Activated naive CD4-positive, alpha-beta T cell (primary cell): ENCODE measurements at places on chromosomes 2 and 18.

- DNase-seq: no peak
Measured at GRCh38 chr18:29712785-29713184, 1329.8 kb downstream of the DSC3 start.

- no peak for DNase-seq
Measured at GRCh38 chr18:53745224-53745967, 479.1 kb downstream of the MBD2 start.

- no peak for DNase-seq
Measured at GRCh38 chr2:9973690-9974089, 22.2 kb downstream of the GRHL1 start.

- DNase-seq: no peak
Measured at GRCh38 chr2:128379021-128380015, 60.6 kb upstream of the HS6ST1 start.

GRCh38 chr18:63534615-63535014, 7.6 kb upstream of the SERPINB12 start:
- DNase-seq: no peak

DNA sequence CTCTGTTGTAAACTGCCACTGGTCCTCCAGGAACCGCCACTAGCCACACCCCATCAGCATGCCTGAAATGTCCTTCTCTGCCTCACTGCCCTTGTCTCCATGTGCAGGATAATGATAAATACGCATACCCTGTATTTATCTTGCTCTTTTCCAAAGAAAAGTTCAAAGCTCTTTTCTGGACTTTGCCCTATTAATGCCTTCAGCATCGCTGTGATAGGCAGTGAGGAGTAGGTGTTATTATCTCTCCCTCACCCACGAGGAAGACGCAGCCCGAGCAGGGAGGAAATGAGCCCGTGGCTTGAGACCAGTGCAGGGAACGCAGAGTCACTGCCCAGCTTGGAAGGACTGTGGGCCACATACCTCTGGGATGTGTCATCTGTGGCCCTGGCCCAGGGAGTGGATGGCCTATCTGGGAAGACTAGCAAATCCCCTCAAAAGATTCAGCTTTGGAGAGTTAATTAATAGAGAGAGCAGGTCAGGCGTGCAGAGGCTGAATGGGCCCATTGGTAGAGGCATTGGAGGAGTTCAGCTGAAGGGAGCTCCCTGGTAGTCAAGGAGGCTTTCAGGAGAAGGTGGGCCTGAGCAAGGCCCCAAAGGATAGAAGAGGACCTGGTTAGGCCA, 39.5 kb upstream of the MCFD2 start:
- DNase-seq: no peak

GRCh38 chr18:26477828-26478466, 70.4 kb downstream of the KCTD1 start:
- no peak for DNase-seq

DNA sequence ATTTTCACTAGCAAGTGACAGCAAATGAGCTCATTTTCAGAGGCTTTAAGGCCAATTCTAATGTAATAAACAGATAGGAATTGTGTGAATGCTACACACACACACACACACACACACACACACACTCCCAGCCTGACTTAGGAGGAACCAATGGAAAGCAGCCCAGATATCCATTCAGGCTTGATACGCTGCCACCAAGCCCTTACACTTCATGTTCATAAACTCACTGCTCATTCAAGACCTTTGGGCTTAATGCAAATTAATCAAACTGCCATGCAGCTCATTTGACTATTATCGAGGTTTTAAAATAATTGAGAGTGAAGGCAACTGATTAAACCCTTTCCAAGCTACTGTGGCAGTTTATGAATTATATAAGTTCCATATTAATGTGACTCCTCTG, 298.9 kb upstream of the NCKAP5 start:
- DNase-seq: no peak

- DNase-seq: peak; percentile 30
Measured at GRCh38 chr2:126658905-126659561, 3.1 kb downstream of the GYPC start.

- no peak for DNase-seq
Measured at GRCh38 chr2:56100791-56101312, 82.9 kb upstream of the CCDC85A start.

GRCh38 chr2:54360055-54360792, 95.9 kb upstream of the SPTBN1 start:
- no peak for DNase-seq

DNA sequence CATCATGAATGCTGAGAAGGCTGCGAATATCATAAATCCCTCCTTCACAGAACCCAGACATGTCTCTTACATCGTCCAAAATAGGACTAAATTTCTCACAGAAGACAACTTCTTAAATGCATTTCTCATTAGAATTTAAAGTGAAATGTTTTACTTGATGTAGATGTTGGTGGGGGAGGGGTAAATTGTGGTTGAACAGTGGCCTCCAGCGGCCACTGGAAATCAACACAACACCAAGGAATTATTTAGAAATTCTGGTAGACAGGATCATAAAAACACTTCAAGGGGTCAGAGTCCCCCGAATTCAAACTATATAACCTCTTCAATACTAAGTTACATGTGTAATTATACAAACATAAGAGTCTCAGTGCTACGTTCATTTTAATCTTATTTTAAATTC, 135.9 kb downstream of the ABCA12 start:
- DNase-seq: no peak

- no peak for DNase-seq
Measured at GRCh38 chr2:176111309-176111663, 4.2 kb downstream of the HOXD11 start.

GRCh38 chr2:152200565-152201465, 25.3 kb upstream of the STAM2 start:
- DNase-seq: no peak

- no peak for DNase-seq
Measured at GRCh38 chr2:78980152-78980465, 45.4 kb upstream of the REG3G start.

GRCh38 chr2:150234787-150235446, 252.6 kb downstream of the RND3 start:
- no peak for DNase-seq

DNA sequence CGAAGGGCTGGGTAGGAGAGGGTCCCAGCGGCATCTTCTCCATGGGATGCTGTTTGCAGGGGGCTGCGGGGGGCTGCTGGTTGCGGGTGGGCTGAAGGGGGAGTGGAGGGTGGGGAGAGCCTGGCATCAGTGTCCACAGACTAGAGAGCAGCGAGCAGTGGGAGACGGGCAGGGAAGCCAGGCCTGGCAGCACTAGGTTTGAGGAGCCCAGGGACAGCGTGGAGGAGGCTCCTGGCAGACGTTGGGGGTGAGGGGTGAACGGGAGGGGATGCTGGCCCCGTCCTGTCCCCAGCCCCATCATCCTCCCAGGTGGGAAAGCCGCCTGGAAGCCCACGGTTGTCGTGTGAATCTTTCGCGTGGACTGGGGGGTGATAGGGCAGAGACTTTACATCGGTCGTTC, 48.2 kb upstream of the TFCP2L1 start:
- DNase-seq: no peak

DNA sequence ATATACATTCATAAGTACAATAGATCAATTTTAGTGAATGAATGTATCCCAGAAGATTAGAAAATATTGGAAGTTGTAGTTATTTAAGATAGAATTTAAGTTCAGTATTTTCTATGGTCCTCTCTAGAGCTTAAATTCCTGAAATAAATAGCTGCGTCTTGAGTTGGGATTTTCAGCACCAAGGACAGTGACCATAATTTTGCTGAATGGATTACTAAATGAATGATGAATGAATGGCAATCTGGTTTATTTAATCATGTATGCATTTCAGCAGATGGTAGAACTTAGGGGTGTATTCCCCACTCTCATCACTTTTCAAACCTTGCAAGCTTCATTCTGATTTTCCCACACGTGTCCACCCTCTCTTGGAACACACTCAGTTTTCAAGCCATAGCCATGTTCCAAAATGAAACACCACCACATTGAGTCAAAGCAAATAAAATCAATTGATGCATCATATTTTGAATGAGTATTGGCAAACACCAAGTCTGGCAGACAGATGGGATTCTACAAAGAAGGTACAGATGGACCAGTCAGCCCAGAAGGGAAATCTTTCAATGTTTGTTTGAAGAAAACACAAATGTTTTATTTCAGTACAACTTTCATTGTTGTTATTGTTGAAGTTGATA, 362.2 kb upstream of the NXPH2 start:
- no peak for DNase-seq

- peak; percentile 67 for DNase-seq
Measured at GRCh38 chr2:70984576-70985282, 6.3 kb downstream of the ANKRD53 start.

DNA sequence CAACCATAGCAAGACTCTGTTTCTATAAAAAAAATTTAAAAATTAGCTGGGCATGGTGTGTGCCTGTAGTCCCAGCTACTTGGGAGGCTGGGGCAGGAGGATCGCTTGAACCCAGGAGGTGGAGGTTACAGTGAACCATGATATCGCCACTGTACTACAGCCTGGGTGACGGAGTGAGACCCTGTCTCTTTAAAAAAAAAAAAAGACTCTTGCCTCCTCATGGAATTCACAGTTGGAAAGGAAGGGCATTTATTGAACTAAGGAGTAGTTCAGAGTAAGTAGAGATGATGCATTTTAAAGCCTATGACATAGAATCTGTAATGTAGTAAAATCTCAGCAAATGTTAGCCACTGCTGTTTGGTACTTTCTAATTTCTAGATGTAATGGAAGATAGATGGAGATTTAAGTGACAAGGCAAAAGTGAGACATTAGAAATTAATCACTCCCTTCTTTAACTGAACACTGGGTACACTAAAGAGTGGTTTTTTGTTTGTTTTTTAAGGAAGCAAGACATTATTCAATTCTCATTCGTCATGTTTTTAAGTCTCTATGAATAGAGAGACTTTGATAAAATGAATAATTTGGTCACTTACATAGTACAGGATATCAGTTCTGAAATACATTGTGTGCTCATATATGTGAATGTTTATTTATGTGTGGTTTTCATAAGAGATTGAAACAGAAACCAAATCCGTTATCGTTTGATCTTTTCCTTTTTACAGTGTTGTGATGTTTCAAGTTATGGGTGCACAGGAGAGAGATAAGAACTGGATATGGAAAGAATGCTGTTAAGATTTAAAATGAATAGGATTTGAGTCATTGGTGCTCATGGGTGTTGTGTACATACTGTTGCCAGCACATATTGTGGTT, 186.1 kb upstream of the STON1 start:
- DNase-seq: no peak

GRCh38 chr2:109340381-109340780, 211.4 kb downstream of the SH3RF3 start:
- no peak for DNase-seq

GRCh38 chr2:16617282-16618266, 48.1 kb downstream of the CYRIA start:
- no peak for DNase-seq

DNA sequence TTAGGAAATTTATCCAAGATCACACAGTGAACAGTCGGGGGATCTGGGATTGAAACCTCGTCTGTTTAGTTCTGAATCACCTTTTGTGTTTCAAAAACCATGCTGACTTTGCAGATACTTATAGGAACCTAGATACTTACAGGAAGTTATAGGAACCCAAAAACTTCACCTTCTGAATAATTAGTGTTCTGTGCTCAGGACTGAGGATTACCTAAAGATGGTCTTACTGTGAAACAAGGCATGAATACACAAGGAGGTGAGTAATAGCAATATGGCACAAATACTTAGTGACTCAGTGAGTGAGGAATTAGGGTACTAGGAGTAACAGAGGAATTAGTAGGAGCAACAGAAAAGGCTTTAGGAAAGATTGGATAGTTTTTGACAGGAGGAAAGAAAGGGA, 145.5 kb downstream of the LRATD1 start:
- no peak for DNase-seq

DNA sequence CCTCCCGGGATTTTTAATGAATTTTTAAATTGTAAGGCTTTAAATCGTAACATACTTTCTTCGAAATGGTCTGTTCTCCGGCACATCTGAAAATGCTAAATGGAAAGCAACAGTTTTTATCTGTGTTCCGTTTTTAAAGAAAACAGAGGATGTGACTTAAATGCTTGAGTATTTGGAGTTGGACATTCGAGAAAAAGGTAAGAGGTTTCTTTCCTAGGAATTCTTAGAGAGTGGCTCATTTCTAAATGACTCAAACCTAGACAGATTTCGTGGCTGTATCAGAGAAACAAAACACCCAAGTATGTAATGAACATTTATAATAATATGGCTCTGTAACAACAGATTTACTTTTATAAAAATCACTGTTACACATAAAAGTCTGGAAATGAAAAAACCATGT, 177.6 kb upstream of the CCDC68 start:
- no peak for DNase-seq

- DNase-seq: no peak
Measured at GRCh38 chr2:46376586-46376985, 79.4 kb downstream of the EPAS1 start.

DNA sequence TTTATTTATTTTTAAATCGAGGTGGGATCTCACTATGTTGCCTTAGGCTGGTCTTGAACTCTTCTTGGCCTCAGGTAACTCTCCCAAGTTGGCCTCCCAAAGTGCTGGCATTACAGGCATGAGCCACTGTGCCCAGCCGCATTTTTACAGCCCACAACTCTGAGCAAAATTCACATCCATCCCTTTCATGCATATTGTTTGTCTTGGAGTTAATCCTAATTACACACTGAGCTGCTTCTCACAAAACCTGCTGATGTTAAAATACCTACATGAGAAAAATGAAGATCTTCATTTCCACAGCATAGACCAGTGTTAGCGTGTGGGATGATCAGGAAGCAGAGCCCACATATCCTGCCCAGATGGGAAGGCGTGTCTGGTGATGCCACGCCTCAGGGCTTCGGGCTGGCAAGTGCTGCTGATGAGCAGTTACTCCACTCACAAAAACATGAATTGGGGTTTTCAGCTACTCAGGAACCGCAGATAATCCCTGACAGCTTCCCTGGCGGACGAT, 14.6 kb downstream of the ITGB1BP1 start:
- DNase-seq: no peak

DNA sequence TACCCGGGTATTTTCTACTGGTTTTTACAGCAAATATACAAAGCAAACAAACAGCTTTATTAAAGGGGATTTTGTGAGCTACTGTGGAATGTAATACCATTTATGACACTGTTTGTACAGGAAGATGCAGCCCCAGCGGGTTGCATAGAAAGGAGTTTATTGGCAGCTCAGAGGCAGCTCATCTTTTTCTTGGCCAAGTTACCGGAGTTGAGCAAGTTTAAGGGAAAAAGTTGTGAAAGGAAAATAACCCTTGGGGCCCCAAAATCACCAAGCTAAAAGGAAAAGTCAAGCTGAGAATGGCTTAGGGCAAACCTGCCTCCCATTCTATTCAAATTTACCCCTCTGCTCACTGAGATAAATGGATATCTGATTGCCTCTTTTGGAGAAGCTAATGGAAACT, 60.8 kb downstream of the MOB4 start:
- no peak for DNase-seq

GRCh38 chr2:223918671-223919134, 26.4 kb downstream of the WDFY1 start:
- DNase-seq: no peak

DNA sequence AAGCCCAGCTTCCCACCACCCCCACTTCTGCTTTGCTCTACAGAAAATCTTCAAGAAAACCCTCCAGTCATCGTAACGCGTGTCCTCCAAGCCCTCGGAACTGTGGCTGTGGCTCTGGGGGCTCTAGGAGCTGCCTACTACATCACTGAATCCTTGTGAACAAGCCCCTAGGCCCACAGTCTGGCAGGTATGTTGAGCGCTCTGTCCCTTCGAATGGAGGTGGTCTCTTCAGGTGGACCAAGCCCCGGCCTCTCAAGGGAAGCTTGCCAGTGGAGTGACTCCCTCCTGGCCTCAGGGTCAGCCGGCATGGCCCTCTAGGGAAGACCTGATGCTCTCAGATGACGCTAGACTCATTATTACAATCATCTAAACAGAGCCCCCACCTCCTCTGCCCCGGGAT, 6.7 kb downstream of the SPATA3 start:
- no peak for DNase-seq
